ENCODE measurements at places on chromosomes 7 and 10.

DNA sequence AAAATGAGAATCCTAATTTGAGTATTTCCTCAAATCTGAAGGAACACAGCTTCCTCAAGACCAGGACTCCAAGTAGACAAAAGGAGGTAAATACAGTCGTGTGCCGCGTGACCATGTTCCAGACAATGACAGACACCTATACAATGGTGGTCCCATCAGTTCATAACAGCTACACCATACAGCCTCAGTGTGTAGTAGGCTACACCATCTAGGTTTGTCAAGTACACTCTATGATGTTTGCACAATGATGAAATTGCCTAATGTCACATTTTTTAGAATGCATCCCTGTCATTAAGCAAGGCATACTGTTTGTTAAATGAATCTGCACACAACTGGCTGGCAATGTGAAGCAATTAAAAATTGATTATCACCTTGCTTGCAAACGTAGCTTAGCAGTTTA is 107.9 kb downstream of the PROSER2 start:
- DNase-seq: no peak

GRCh38 chr7:157021871-157022680 is 11.6 kb upstream of the MNX1 start:
- DNase-seq: no peak

DNA sequence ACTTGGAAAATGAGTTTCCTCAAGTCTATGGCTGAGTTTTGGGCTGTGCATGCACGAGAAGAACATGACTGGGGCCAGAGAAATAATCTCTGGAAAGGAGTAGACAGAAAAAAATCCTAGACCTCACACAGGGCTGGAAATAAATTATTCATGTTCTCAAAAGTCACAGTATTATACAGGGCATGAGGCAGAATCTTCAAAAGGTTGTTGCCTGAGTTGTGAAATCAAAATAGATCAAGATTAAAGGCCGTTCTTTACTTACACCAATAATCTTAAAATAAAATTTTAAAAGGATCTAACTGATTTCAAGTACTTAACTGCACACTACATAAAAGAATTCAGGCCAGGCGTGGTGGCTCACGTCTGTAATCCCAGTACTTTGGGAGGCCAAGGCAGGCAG is 14.1 kb upstream of the CREM start:
- DNase-seq: no peak

DNA sequence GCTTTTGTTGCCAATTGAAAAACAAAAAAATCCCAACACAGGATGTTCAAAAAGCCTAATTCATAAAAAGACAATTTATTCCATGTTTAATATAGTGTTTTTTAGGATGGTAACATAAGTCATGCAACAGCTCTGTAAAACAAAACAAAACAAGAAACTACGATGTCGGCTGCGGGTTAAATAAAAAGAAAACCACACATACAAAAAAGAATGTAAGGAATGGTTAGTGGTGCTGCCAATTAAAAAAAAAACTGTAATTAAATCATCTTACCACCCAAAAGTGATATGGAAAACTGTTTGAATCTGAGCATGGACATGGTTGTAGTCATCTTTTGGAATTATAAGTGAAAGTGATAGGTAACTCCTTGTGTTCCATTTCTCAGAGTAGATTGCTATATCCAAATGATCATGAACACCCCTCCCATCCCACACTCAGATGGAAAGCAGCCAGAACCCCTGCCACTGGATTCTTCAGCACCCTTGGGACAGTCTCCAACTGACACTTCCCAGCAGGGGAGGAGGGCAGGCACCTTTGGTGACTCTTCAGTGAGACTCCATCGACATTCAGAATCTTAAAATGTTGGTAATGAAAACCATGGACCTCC is 14.3 kb upstream of the DAGLB start:
- DNase-seq: no peak

DNA sequence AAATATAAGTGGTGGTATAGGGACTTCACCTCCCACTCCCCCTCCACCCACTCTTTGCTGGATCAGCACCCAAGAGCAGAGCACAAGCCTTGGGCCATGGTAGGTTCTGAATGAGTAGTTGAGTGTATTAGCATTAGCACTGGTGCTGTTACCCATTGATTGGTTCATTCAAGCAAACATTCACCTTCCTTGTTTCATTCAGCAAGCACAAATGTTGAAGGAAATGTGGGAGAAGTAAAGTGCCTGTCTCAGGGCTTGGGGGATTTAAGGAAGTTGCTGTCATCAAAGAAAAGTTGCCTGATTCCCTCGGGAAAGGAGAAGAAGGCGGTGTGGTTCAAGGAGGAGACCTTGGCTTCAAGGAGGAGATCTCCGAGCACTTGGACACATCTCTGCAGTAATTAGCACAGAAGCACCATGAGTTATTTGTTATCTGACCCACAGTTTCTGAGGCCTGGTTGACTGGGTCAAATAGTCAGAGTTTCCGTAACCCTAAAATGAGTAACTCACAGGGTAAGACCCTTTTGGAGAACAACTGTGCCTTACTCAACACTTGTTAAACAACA is 17.3 kb downstream of the IL2RA start:
- no peak for DNase-seq

DNA sequence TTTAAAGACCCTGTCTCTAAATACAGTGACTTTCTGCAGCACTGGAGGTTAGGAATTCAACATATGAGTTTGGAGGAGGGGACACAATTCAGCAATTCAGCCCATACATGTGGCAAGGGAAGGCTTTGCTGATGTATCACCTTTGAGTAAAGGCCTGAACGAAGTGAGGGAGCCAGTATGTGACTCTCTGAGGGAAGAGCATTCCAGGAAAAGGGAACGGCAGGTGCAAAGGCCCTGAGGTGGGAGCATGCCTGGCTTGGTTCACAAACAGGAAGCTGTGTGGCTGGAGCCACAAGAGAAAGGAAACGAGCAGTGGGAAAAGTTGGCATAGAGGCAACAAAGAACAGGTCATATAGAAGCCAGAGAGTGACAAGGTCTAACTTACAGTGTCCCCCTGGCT is 72.9 kb downstream of the MTPN start:
- no peak for DNase-seq

DNA sequence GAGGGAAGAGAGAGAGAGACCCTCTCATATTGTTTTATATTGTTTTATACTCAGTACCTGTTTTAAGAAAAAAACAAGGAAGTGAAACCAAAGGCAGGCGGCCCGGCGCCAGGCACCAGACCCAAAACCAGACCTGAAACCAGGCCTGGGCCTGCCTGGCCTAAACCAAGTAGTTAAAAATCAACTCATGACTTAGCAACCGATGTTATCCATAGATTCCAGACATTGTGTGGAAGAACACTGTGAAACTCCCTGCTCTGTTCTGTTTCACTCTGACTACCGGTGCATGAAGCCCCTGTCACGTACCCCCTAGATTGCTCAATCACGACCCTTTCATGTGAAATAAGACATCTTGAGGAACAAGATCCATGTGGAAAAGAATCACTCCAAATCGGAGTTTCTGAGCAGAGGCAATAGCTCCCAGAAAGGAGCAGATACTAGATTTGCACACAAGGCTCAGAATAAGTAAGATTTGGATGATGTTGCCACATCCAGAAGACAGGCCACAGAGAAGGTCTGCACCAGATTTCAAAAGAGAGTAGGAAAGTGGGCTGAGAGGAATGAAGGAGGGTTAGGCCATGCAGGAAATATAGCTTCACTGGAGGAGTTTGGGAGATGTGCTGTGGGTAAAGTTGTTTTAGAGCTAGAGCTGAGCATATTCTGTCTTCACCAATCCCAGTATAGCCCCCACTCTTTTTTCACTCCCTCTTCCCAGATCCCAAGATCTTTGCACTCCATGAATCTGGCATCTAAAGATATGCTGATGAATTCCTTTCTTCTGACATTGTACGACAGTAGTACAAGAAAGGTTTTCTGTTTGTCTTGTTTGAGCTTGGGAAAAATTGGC is 8.8 kb upstream of the ZNF248 start:
- DNase-seq: no peak

GRCh38 chr10:128275388-128276177 is 149.4 kb upstream of the MKI67 start:
- no peak for DNase-seq

DNA sequence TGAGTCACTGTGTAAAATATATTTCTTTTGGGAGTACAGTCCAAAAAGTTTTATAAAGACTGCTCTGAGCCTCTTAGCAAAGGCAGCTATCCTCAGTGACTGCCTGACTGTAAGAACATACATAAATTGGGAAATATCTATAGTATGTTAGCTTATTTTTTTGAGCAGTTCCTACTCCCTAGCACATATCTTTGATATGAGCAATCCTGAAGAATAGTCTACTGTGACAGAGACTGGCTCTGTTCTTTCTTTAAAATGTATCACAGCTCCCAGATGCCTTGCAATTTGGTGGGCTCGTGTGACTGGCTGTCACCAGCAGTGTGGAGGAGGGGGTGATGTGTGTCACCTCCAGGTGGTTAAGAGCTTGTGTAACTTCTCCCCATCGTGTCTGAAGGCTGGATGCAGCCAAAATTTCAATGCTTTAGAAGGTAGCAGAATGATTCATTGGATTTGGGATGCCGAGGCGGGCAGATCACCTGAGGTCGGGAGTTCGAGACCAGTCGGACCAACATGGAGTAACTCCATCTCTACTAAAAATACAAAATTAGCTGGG is 47.9 kb downstream of the MTERF1 start:
- no peak for DNase-seq

- no peak for DNase-seq
Measured at GRCh38 chr7:151508991-151509390, 10.7 kb downstream of the RHEB start.

GRCh38 chr10:69994262-69994661 is 58.4 kb upstream of the MACROH2A2 start:
- DNase-seq: no peak

DNA sequence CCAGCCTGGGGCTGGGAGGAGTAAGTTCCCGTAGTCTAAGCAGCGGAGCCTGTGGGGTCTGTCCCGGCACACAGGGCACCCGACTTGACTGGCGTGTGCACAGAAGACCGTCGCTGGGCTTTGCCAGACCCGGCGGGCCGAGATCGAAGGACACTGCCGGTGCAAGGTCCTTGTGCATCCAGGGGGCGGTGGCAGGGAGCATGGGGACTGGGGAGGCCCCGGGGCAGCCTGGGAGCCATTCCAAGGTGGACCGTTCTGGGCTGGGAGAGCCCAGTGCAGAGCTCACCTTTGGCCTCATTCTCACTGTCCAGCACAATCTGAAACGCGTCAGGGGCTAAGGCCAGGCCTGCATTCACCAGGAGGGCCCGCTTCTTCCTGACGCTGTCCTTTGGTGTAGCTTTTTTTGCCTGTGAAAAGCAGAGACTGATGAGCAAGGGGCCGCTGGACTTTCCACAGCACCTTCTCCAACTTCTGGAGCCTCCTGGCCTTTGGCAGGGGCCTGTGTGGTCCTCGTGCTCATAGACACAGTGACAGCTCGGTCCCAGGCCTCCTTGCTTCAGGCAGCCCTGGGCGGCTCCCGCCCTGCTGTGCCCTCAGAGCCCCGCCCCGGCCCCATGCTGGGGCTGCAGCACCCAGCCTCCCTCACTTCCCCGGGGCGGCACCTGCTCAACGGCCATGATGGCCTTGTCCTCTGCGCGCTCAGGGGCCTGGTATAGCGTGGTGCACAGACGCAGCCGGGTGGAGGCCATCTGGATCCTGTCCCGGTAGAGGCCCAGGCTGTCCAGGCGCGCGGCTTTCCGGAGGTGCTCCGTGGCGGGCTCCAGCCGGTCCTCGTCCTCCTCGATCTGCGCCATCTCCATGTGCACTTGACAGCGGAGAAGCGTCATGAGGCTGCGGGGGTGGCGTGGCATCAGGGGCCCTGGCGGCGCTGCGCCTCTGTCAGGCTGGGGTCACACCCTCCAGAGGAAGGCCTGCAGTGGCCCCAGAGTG is 20.3 kb downstream of the CFAP46 start:
- no peak for DNase-seq

DNA sequence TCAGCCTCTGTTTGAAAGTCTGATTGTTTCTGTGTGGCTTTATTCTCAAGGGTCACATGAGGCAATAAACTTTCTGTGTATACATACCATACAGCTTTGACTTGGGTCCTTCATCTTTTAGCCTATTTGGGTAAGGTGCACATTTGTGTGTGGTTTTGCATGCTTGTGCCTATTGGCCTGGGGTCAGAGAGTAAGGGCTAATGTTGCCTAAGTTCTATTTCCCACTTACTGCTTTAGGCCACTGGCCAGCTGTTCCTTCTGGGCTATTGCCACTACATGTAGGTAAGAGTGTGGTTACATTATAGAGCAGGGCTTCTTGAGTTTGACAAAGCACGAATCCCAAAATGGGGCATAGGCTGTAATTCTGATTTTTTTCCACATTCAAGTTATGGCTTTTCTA is 21.8 kb downstream of the BBIP1 start:
- DNase-seq: no peak

GRCh38 chr7:2730846-2731770 is 43.1 kb downstream of the AMZ1 start:
- DNase-seq: no peak

DNA sequence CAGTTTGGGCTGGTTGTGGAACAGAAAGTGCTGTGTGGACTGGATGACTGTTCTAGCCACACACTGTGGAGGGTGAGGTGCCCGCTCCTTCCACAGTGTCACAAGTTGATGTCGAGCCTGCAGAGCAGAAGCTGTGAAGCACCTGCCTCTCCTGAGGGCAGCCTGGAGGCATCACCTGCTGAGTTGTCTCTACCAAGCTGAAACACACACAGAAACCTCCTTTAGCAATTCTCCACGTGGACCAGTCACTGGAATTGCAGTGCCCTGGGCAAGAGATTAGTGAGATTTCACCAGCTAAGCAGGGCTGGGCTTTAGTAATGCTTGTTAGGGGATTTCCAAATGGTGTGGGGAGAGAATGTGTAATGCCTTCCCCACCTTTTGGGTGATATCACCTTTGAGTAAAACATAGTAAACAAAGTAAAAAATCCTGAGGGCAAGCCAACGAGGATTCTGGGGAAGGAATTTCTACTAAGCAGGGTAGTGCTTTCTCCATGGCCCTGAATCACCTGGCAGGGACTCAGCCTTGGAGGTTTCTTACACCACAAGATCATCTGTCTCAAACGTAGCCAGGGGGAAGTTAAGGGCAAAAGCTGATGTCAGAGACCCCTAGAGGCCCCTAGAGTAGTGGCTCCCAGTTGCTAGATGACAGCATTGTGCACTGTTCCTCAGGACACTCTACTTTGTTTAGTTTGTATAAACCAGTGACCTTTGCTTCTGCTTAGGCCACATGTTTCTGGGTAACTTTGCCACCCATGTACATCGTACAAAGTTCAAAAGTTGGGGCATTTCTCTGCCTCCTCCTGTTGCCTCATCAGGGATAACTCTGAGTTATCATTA is 233.1 kb upstream of the IGFBP3 start:
- DNase-seq: no peak

DNA sequence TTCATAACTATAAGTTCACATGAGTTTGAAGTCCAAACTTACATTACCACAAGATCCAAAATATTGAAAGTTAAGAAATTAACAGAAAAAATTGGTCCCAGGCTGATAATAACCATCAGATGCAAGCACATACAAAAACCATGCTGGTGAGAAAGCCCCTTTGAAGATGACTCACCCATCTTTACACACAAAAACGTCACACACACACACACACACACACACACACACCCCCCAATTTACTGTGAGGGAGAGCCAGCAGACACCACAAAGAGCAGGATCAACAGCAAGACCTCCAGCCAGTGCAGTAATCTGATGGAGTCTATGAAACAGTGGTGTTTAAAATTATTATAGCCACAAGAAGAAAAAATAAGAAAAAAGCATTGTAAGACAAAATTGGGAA is 50.1 kb upstream of the DRGX start:
- no peak for DNase-seq

GRCh38 chr10:21499701-21500577 is 25.5 kb downstream of the SKIDA1 start:
- DNase-seq: no peak

All from stimulated activated CD8-positive, alpha-beta memory T cell treated with anti-CD3 and anti-CD28 coated beads, Interleukin-2, amount 100 ng/mL, for 48 hours (primary cell).